ENCODE measurements at places on chromosomes 16 and 17. TPM values are rescaled to one million over a fixed set of nuclear protein-coding genes. Genes with fewer than 3 reads are reported as not detected.

GRCh38 chr16:56270828-56271227 is 79.5 kb downstream of the GNAO1 start:
- DNase-seq, result no peak

DNA sequence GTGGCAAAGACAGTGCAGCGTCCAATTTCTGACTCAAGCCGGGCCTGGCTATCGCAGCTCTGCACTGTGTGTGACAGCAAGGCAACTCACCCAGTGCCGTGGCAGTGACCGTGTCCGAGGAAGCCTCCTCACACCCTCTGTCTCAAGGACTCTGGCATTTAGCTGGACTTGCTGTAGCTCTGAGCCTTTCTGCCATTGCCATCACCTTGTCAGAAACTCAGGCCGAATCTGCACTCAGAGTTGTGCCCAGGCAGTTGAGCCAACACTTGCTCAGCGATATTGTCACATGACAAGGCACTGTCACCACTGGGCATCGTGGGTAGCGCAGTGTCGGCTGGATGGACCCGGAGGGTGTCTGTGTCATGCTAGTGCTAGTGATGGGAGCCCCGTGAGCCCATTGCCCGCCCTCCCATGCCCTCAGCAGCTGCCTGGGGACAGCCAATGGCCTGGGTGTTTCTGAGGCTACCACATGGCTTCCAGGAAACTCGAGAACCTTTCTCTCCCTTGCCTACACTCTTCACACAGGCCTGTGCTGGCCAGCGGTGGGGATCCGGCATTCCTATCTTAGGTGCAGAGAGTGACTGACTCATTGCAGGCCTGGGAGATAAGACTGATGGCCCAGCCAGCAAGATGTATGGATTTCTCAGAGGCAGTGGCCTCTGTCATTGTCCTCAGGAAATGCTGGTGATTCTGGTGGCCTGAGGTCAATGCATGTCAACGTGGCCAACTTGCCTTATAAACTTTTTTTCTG is 22.1 kb upstream of the STH start:
- no peak for DNase-seq

DNA sequence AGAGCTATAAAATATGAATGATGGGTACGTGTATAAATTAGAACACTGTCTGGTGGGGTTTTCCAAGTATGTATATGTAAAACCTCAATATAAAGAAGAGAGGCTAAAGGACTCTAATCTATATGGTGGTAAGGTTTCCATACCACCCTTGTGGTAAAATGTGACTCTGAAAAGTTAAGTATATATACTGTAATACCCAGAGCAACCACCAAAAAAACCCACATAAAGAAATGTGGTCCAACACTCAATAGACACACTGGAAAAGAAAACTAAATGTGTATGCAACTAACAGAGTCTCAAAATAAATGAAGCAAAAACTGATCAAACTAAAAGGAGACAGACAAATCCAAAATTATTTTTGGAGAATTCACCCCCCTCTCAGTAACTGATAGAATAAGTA is 72.2 kb downstream of the XPO6 start:
- no peak for DNase-seq

GRCh38 chr16:57984443-57985203 is 13.7 kb upstream of the CNGB1 start:
- peak; percentile 83 for DNase-seq

DNA sequence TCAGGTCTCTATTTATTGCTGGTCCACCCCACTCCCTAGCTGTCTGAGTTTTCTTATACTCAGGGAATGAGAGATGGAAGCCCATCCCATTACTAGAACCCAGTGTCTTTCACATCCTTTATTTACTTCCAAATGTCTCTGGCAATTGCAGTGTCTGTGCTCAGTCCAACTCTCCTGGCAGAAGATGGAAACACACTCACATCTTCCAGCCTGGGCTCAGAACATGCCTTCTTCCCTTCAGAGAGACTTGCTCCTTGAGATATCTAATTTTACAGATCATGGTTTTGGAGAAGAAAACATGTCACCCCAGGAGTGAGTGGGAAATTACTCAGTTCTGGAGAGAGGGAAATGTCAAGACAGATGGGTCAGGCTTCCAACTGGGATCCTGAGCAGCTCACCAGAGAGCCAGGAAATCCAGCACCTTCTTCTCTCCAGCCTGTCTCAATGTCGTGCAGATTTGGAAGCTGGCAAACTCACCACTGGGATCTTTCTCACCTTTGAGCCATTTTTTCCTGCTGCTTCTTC is 494.4 kb downstream of the HS3ST4 start:
- DNase-seq, result no peak

DNA sequence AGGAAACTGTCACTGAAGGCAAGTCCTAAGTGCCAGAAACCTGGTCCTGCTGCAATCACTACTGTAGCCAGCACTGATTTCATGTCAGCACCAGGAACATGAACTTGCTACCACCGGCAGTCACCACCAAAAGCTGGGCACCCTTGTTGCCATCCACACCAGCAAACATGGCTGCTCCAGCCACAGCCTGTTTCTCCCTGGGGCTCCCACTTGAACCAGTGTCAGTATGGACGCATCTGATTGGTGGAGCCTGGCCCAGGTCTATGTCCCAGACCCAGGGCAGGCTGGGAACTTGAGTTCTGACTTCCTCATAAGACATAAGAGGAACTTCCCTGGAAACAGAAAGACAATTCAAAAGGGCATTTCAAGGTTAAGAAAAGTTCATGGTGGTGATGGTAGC is 56.5 kb downstream of the COPRS start:
- no peak for DNase-seq

DNA sequence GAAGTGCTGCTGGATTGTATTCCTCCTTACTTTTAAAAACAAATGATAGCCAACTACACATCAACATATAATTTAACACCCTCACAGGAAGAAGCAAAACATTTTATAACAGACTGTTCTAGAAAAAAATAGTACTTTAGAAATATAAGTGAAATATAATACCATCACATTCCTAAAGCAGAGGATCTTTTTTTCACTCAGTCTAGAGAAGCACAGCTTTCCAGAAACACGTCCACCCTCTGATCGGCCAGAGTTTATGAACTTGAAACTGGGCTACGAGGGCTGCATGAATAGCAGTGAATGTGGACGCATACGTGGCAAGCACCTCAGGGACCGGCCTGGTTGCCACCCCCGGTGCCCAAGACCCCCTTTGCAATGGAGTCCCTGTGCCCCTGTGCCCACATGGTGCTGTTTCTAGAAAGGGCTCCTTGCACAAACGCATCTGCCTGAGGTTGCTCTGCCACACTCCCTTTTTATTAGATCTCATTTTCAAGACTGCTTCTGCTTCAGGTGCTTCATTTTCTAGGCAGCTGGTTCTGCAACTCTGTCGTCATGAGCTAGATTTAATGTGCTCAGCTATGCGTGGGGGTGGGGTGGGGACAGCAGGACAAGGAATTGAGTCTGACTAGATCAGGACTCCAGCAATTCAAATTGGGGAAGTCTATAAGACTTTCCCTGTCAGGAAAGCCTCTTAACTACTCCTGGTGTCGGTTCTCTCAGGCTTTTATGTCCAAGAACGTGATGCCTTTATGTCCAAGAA is 29.1 kb upstream of the ERN1 start:
- DNase-seq, result no peak

- no peak for DNase-seq
These were observed 215.4 kb downstream of the CDH8 start for GRCh38 chr16:61820820-61821219.

GRCh38 chr17:17239832-17240231 is 2.9 kb upstream of the FLCN start:
- DNase-seq, result no peak

DNA sequence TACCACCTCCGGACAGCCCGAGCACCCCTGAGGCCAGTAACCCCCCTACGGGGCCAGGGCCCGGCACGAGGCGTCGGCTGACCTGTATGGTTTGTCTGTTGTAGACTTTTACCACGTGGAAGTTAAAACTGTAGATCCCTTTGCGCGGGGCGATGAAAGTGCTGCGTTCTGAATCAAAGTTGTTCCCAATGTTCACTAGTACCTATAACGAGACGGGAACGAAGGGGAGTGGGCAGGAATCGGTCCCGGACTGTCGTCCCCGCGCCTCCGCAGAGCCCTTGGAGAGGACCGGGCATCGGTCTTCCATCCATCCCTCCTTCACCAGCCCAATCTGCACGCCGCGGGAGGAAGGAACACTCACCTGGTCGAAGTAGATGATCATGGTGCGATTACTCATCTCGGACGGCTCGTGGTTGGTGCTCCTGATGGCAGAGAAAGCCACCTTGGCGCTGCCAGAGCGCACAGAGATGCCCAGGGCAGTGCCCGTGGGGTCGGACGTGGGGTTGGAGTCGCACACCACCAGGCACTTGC is 732 bp downstream of the CBLN1 start:
- no peak for DNase-seq

DNA sequence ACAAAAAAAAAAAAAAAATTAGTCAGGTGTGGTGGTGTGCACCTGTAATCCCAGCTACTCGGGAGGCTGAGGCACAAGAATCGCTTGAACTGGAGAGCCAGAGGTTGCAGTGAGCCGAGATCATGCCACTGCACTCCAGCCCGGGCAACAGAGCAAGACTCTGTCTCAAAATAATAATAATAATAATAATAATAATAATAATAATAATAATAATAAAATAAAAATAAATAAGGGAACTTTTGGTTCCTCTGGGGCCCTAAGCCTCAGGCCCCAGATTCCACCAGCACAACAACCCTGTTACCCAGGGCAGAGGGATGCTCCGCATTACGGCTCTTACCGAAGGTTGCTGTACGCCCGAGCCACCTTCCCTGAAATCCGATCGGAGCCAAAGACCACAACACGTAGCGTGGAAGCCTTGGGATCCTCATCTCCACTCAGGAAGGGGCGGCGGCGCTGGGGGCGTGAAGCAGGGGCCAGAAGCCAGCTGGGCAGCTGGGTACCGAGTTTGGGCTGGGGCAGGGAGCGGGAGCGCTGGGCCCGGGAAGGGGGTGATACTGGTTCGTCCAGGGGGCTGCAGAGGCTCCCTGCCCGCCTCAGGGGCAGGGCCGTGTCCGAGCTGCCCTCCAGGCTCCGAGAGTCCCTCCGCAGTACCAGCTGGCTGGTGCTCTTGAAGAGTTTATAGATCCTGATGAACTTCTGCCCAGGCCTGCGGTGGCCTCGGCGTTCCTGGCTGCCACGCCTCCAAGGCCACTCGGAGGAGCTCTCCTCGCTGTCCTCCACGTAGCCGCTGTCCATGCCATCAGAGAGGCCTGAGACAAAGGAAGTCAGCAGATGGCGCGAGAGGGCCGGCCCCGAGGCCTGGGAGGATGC is 20.6 kb upstream of the PIK3R6 start:
- no peak for DNase-seq

DNA sequence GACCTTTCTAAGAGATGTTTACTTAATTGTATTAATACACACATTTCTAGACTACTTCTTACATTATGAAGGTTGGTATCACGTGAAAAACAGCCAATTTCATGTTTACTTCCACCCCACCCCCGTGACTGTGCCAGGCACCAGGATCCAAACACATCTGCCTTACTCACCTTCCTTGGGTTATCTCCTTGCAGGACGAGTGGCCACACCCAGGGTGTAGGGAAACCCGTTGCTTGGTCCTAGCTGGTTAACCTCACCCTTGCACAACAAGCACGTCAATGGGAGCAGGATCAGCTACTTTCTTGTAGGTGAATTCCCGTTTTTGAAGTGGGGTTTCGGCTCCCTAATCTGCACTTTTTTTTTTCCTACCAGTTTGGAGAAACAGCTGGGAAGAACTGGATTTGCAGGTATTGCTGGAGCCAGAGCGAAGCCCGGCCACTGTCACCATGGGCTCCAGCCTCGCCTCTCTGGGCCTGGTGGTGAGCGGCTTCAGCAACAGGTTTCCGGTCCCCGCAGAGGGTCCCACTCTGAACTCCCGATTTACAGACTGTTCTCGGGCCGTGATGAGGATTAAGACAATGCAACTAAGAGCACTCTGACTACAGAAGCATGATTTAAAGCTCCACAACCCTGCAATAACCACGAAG is 2.1 kb upstream of the UBB start:
- no peak for DNase-seq

DNA sequence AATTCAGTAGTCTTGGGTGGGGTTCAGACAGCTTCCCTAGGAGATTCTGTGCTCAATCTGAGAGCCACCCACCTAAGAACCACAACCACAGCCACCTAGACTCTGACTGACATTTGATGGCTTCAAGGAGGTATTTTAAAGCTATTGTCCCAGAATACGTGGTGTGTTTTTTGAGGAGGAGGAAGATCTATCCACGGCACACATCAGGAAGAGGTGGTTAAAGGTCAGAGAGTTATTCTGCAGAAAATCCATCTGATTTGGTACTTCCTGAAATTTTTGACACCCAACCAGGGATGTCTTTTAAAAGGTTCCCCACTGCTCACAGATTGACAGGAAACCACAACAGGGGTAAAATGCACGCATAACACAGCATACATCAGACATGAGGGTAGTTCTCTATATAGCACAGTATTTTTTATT is 25.1 kb downstream of the SMARCE1 start:
- DNase-seq, result no peak

GRCh38 chr17:82866590-82867191 is 26.9 kb upstream of the ZNF750 start:
- peak; percentile 61 for DNase-seq

DNA sequence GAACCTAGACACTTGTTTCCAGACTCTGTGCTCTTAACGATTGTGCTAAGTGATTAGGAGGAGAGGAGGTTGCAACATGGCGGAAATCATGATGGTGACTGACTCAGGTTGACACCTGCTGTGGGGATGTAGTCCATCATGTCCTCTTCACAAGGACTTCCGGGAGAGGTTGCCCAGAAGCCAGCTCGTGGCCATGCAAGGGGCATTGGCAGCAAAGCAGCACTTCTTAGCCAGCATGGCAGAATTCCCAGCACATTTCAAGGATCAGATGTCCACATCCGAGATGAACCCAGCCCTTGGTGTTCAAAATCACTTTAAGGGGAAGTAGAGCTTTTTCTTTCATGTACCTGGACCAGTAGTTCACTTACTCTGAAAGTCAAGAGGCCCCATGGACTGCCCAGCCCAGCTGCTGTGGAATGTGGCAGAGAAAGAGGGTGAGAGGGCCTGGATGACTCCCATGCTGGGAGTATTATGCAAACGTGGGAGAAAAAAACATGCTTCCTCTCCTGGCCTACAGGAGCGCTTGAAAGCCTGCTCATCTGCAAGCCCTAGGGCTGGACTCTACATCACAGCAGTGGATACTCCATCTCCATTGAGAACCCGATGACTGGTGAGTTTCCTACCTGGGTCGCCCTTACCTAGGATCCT is 65.5 kb downstream of the IRX6 start:
- no peak for DNase-seq

DNA sequence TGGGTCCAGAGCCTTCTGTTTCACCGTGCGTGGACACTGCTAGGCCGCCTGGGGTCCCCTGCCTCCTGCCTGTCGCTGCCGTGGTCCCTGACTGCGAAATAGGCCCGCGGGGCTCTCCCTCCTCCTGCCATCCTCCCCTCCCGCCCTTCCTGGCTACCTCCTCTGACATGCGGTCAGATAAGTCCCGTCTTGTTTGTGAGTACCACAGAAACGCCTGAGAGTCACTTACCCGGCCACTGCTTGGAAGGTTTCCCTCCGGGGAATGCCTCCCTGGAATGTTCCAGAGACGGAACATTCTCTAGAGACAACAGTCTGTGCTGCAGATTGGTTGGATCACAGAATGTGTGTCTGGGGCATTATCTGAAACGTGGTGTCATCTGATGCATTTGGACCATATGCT is 22.7 kb downstream of the CIBAR2 start:
- no peak for DNase-seq

CLUH gene
- 24.1 TPM for total RNA-seq

KRTAP4-9 gene
- not detected for total RNA-seq

ZNF469 gene
- total RNA-seq, result 0.41 TPM

MT1G gene
- not detected for total RNA-seq

HASPIN gene
- 0.82 TPM for total RNA-seq

KRTAP3-1 gene
- total RNA-seq, result not detected

ABCC11 gene
- 0.41 TPM for total RNA-seq

Data from frontal cortex (tissue), 4 donors.